ENCODE measurements at places on chromosomes 5 and 9.

- no peak for DNase-seq
These were observed 2.5 kb downstream of the LPAR1 start for GRCh38 chr9:111035543-111036428.

DNA sequence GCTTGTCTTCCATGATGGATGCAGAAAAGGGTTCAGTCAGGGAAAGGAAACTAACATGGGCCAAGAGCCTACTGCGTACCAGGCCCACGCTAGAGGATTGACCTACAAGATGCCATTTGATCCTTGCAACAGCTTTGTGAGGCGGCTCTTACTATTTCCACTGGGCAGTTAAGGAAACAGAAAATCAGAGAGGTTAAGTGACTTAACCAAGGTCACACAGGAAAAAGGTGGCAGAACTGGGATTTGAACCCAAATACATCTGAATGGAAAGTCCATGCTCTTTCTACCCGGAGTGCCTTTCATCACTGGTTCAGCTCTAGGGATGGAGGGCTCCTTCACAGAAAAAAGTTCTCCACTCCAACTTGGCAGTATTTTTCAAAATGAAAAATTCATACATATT is 50.0 kb downstream of the PCDH1 start:
- no peak for DNase-seq

DNA sequence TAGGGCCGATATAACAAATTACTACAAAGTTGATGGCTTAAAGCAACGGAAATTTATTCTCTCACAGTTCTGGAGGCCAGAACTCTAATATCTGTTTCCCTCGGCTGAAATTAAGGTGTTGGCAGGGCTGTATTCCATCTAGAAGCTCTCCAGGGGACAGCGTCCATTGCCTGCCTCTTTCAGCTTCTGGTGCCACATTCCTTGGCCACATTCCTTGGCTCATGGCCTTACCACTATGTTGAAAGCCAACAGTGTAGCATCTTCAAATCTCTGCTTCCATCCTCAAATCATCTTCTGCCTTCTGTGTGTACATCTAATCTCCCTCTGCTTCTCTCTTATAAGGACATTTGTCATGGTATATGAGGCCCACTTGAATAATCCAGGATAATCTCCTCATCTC is 17.2 kb downstream of the FGF10 start:
- DNase-seq, result no peak

DNA sequence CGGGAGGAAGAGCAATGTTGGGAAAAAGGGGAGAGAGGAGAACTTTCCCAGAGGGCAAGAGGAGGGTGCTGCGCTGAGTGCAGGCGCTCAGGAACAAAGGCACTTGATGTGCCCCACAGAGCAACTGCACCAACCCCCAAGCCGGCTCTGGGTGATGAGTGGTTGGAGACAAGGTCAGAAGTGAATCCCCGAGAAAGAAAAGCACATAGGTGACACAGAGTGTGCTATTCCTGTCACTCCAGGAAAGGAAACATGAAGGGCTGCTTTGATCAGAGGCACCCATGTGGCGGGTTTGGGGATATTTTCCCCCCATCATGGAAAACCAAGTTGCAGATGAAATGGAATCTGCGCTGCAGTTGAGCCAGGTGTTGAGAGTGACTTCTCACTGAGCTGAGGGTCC is 20.7 kb upstream of the SLC25A48 start:
- no peak for DNase-seq

DNA sequence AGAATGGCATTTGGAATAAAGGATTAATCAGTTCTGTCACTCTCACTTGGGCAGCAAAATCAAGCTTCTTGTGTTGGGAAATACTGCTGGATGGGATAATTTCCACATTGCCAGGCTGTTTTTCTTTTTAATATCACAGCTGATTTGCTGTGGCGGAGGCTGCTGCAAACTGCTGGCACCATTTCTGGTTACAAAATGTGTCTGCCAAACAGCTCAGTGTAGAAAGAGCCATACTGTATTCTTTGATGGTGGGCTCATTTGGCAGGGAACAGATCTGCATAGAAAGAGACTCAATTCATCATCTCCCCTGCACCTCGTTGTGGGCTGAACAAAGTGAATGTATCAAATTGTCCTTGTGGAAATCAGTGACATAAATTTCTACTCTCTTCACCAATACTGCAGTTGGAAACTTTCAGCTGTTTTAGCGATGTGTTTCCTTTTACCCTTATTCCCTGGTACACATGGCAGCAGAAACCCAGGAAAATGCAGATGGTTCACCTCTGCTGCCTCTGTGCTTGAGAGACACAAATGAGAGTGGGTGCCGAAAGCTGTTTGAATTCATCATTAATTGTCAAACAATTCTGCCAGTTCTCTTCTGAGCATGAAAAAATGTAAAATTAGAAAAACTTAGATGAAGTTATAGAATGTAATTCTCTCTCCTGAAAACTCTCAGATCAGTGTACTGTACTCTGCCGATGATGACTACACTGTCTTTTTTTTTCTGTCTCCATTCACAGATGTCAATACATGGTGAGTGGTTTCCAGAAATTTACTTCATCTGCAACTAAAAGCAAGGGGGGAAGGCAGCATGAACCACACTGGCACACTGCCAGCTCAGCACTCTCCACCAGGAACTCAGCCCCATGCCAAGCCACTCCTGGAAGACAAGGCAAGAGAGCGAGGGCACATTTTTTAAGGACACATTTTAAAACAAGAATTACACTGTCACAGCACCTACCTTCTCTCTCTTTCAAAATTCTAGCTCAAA is 75.0 kb downstream of the HMHB1 start:
- DNase-seq, result no peak

DNA sequence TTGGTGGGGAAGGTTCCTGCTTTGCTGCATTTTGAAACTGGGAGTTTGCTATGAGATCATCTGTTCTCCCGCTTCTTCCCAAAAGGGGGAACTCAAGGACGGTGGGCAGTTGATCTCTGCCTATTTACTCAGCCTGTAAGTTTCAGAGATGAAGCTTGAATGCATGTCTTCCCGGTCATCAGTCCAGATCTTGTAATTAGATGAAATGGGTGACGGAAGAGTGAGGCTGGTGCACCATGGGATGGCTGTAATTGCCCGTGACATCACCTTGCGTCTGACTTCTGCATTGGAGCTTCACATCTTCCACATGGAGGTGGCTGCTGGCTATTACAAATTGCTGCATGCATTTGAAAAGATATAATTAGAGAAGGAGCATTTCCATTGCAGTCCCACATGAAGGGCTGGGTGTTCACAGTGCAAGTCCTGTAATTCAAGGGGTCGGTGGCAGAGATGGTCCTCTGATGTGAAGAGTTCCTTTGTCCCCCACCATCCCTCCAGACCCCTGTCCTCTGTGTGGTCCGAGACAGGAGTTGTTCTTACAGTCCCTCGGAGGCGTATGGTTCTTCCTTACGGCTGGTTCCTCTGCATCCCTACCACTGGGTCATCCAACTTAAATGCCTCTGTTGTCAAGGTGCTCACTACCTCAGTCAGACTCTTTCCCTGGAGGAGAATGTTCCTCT is 72.9 kb downstream of the ZNF618 start:
- no peak for DNase-seq

GRCh38 chr5:32022638-32023037 is 151.5 kb downstream of the GOLPH3 start:
- no peak for DNase-seq

DNA sequence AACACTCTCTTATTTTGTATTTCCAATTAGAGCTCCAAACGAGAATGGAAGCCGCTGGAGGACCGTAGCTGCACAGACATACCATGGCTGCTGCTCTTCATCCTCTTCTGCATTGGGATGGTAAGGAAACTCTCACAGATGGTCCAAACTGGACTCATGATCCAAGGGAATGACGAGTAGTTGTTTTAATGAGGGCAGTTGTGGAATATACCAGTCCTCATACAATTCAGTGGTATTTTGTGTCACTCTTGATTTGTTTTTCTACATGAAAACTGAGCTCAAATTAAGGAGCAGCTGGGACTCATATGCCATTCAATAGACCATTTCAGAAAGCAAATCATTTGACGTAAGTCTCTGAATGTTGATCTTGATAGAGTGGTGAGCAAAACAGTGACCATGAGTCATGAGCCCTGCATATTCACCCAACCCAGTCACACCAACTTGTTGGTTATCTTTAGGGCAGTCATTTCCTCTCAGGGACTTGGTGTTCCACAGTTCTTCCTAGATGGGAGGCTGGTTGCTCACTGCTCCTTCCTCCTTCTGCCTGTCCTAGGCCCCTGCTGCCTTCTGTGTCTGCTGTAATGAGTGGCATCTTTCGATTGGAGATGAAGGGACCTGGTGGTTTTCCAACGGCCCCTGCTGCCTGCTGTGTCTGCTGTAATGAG is 54.9 kb downstream of the SLC44A1 start:
- peak; percentile 70 for DNase-seq

- DNase-seq, result no peak
These were observed 272.7 kb downstream of the TRIM32 start for GRCh38 chr9:116959809-116960208.

GRCh38 chr5:93161661-93162654 is 419.1 kb downstream of the NR2F1-AS1 start:
- no peak for DNase-seq

- DNase-seq, result no peak
These were observed 69.4 kb downstream of the NUP214 start for GRCh38 chr9:131194762-131195161.

GRCh38 chr9:1473956-1474634 is 423.9 kb downstream of the DMRT2 start:
- DNase-seq, result no peak

GRCh38 chr5:126716861-126717260 is 60.1 kb upstream of the LMNB1 start:
- DNase-seq, result no peak

GRCh38 chr9:120482424-120483186 is 97.4 kb downstream of the CDK5RAP2 start:
- no peak for DNase-seq
